Right renal pelvis (tissue), 4 donors: ENCODE measurements at places on chromosomes 7 and 10. TPM values are rescaled to one million over a fixed set of nuclear protein-coding genes. Genes with fewer than 3 reads are reported as not detected.

- DNase-seq, result no peak
Observed at GRCh38 chr7:2719007-2719406, 31.0 kb downstream of the AMZ1 start.

GRCh38 chr7:17722798-17723197 is 217.5 kb downstream of the SNX13 start:
- DNase-seq, result no peak

DNA sequence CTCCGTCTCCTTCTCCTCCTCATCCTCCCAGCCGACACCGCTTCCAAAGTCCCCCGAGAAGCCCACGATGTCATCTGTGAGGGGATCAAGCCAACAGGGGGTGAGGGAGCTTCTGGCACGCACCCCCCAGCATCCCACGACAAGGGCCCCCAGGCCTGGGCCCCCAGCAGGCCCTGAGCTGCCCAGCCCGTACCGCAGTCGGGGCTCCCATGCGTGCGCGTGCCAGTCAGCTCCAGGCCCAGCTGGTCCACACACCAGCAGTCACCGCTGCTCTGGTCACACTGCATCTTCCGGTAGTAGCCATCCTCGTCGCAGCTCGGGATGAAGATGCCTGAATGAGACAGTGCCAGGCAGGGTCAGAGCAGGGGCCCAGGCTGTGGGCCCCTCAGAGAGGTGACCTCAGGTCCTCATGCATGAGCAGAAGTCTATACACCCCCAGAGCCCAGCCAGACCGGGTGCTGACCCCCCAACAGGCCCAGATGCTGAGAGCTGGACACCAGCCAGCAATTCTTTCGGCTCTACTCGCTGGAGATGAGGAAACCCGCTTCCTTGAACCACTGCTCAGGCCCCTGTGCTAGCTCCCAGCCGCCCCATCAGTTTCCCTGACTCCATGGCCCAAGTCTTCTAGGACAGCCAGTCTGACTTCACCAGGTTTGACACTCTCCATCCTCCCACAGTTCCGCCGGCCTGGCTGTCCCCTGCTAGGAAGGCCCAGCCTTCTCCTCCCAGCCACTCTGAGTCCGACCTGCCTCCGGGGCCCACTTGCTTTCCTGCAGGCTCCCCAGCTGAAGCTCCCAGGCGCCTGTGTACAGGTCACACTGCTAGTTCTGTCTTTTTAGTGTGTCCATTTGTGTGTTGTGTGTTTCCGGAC is 25.3 kb downstream of the SPOCK2 start:
- no peak for DNase-seq

DNA sequence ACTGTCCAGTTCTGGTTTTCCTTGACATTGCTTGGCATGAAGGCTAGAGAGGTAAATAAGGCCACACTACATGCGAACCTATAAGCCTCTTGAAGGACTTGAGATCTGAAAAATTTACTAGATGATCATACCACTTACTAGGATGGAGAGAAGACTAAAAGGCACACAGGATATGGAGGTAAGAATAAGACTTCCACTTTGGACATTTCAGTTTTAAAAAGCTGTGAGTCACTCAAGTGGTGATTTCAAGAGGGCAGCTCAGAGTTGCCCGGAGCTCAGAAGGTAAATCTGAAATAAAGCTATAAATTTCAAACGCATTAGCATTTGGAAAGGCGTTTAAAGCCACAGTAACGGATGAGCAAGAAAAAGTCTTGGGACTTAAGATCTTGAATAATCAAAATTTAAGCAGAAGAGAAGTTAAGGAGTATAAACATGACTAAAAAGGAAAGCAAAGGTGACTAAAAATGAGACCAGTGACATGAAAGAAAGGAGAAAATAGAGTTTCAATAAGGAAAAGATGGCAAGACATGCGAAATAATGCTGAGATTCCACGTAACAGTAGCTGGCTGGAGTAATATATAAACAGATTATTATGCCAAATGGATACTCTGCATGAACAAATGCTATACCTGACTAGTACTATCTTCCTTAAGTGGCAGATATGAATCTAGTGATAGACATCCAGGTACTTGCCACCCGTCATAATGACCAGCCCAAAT is 68.3 kb downstream of the SNX13 start:
- DNase-seq, result no peak

DNA sequence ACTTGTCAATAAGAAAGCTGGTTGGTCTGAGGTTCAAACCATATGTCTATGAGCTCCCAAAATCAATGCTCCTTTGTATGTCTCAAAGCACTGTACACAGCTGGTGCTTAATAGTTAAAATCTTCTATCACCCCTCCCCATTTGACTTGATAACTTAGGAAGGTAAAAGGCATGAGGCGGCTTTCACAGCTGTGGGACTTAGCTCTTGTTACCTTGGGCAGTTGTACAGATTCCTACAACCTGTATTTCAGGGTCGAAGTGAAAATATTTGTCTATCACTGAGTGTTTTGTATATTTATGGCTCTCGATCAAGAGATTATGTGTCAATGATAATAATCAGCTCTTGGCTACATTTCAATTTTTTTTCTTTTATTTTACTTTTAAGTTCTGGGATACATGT is 992 bp upstream of the KIFBP start:
- no peak for DNase-seq

- DNase-seq, result no peak
Observed at GRCh38 chr10:112728118-112728883, 221.7 kb upstream of the TCF7L2 start.

GRCh38 chr10:62380016-62380415 is 5.8 kb downstream of the ZNF365 start:
- DNase-seq, result no peak

- no peak for DNase-seq
Observed at GRCh38 chr7:94029976-94030375, 25.8 kb upstream of the BET1 start.

- no peak for DNase-seq
Observed at GRCh38 chr7:90178679-90179278, 24.5 kb downstream of the STEAP1 start.

DNA sequence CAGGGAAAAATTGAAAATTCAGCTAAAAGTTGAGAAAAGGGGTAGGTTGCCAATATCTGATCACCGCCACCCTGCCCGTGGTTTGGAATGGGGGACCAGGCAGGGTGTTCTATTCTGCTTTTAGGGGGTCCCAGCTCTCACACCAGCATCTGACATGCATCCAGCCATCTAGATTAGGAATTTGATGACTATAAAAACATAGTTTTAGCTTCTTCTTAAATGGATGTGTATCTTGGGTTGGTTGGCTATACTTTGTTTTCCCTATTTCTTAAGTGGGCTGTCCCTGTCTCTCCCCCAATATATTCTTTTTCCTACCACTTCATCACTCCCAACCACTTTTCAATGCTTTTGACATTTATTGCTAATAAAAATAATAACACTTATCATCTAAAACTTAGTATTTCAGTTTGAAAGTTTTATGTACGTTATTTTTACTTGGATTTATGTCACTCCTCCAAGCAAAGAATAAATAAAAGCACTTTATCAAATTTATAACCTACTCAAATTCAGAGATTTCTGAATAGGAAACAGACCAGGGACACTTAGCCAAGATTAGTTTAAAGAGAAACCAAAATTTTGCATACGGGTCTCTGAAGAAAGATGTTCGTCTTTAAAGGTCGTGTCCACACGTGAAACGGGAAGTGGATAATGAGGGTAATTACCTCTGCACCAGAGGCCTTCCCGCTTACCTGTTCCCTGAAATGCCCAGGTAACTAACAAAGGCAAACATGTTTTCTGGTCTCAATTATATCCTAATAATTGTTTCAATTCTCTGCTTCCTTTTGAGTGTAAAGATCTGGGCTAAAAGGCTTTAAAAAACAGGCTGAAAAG is 233.2 kb upstream of the AUTS2 start:
- DNase-seq, result no peak

GRCh38 chr7:48441848-48442492 is 270.7 kb downstream of the ABCA13 start:
- DNase-seq, result no peak

GRCh38 chr7:18927134-18927533 is 190.3 kb downstream of the TWIST1 start:
- DNase-seq, result no peak

GRCh38 chr7:20438248-20438647 is 107.5 kb downstream of the ITGB8 start:
- DNase-seq, result no peak

KCP gene
- polyA plus RNA-seq, result 14.0 TPM

SLC16A9 gene
- 38.9 TPM for polyA plus RNA-seq

FGFR2 gene
- polyA plus RNA-seq, result 104 TPM

FAM25C gene
- polyA plus RNA-seq, result not detected

CCZ1 gene
- polyA plus RNA-seq, result 100 TPM

MYL10 gene
- 0.36 TPM for polyA plus RNA-seq

HERPUD2 gene
- polyA plus RNA-seq, result 33.5 TPM

A1CF gene
- 6.8 TPM for polyA plus RNA-seq

PNLIPRP3 gene
- polyA plus RNA-seq, result not detected

MUC12 gene
- polyA plus RNA-seq, result 0.24 TPM
